ENCODE measurements at places on chromosomes 11 and 22.

- DNase-seq, result no peak
These were observed 93.5 kb downstream of the ME3 start for GRCh38 chr11:86578727-86579405.

- DNase-seq, result no peak
These were observed 18.1 kb upstream of the CAPRIN1 start for GRCh38 chr11:34033399-34033798.

GRCh38 chr22:19854778-19855503 is at the start of the genes GNB1L and RTL10:
Gene GNB1L (minus strand): TSS chr22:19854874. CDS start chr22:19821355, 33,519 bp downstream.
Gene RTL10 (minus strand): TSS chr22:19854874. CDS start chr22:19852261, 2,613 bp downstream.
- DNase-seq, result peak; percentile 76

- no peak for DNase-seq
These were observed 46.8 kb upstream of the RASSF10 start for GRCh38 chr11:12962306-12962705.

DNA sequence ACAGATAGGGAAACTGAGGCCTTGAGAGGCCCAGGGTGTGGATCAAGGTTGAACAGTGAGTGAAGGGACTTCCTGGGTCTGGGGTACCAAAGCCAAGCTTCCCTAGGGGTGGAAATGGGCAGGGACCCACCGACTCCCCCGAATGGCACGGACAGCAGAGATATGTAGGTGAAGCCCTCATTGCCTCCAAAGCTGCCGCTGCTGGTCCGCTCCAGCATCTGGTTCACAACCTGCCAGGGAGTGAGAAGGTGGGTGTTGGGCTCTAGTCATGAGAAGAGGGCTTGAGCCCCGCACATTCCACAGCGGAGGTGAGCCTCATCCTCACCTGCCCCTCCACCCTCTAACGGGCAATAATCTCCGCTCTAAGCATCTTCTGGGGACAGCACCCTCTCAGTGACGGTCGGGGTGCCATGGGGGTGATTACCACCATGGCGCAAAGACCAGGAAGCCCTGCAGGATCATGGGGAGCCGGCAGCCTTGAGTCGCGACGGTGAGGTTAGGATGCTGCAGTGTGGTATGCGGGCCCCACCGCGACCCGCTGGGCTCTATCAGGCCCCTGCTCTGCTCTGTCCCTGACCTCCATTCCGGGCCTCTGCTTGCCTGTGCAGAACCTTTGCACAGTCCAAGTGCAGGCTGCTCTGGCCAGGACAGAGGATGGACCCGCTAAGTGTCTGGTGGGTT is 10.8 kb downstream of the ALDH3B2 start:
- no peak for DNase-seq

DNA sequence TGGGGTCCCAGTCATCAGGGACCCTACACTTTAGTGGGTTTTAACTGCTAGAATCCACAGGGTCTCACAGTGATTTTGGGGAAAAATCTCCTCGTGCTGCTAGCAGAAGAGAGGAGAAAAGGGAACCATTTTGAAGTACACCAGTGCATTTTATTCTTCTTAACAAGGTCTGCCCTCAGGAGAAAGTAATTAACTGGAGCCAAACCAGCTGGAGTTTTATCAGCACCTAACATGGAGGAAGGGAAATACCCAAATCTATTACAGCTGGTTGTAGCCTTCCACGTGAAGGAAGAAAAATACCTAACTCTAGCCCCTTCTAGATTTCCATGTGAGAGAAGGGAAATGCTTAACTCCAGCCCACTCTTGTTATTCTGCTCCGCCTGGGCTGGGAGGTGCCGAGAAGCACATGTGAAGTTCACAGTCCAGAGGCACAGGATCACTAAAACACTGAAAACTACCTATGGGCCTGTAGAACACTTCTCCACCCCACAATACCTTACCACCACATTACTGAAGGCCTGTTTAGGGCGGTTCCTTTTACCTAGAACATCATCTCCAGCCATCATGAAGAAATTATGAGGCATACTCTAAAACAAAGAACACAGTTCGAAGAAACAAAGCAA is 31.3 kb upstream of the TEAD1 start:
- DNase-seq, result no peak

DNA sequence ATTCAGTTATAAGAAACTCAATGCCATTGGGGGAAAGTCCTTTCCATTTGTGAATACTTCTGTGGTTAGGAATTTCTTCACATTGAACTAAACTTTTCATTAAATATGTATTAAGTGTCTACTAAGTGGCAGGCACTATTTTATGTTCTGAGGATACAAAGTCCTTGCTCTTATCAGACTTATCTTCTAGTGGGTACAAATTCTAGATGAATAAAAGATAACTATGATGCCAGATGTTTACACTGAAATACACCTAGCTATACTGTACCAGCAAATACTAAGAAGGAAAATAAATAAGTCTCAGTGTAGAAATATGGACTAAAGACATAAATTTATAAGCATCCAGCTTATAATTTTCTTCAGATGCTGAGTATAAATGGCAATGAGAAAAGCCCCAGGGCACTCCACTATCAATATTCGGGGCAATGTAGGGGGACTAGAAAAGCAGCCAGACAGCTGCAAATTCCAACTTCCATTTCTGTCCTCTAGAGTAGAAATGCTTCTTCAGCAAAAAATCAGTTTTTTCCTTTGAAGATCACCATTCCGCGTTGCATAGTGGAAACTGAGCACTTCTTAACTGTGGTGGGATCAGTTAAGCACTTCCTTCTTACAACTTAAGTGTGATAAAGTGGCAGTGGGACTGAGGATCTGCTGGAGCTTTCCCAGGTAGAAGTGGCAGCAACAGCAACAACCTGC is 11.8 kb upstream of the BIRC3 start:
- DNase-seq, result no peak

- no peak for DNase-seq
These were observed 11.8 kb upstream of the FXYD2 start for GRCh38 chr11:117836077-117836960.

DNA sequence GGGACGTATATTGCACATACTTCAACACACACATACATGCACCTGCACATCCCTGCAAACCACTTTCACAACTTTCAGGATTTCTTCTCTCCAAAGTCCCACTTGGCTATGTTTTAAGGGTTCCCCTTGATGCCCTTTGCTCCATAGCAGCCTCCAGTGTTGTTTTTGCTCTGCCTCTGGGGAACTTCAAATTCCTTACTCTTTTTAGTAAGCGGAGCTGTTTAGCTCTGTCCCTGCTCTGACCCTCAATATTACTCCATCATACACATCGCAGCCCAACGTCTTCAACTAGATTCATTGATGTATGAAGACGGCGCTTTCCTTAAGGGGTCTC is 18.3 kb downstream of the PRR5L start:
- DNase-seq, result no peak

GRCh38 chr22:29256606-29257325 is 11.0 kb downstream of the RHBDD3 start:
- no peak for DNase-seq

DNA sequence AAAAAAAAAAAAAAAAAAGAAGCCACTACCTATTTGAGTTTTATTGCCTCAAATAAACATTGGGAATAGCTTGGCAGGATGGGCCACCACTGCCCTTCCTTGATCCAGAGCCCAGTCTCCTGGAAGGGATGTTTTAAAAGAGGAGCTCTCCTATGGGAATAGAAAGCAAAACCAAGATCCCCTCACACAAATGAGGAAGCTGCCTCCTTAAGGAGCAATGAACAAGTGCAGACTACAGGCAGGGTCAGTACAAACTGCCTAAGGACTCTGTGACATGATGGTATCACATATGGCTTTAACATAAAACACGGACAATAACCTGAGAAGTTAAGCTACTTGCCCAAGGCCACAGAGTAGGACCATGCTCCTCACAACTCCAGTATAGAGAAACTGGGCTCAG is 120.8 kb downstream of the NAT10 start:
- DNase-seq, result no peak

DNA sequence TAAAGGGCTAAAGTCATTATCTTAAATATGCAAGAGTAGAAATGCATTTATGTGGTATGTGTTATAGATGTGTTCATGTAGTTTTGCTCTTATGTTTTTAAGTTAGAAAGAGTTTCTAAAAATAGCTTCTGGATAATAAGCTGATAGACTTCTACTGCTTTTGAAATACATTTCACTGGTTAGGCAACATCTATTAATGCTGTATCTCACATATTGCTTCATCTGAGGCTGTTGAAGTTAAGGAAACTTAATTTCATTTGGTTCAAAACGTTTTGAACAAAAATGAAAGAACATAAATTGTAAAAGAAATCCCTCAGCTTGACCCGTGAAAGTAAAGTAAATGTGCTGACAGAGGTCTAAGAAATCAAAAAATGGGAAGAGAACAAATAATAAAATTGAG is 164.0 kb upstream of the CTSC start:
- DNase-seq, result no peak

DNA sequence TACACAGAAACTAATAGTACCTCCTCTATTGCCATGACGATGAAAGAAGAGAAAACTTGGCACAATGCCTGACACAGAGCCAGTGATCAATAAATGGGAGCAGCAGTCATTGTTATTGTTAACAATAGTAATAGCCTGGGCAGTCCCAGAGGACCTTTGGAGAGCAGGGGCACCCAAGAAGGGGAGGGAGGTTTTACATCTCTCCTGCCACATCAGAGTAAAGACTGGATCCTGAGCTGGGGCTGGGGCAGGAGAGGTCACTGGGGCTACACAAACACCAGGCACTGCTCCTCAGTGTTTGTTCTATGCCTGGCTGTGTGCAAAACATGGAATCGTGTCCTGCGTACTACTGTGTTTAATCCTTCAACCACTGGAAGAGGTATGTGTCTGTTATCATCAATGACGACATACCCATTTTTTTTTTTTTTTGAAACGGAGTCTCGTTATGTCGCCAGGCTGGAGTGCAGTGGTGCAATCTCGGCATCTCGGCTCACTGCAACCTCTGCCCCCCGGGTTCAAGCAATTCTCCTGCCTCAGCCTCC is 25.0 kb upstream of the CREB3L1 start:
- no peak for DNase-seq

GRCh38 chr22:42799061-42799460 is 58.0 kb downstream of the ARFGAP3 start:
- no peak for DNase-seq

All from activated CD4-positive, CD25-positive, alpha-beta regulatory T cell (primary cell).